Karpas-422 (cell line): ENCODE measurements at places on chromosomes 1 and 21.

- H3K4me1 ChIP-seq, result no peaks in the 10 kb centered on the region
- no peak for DNase-seq
- H3K36me3 ChIP-seq, result no peaks in the 10 kb centered on the region
- H3K27ac ChIP-seq, result no peak overlapping the region
- H3K4me3 ChIP-seq, result no peak overlapping the region
- no peaks in the 10 kb centered on the region for H3K27me3 ChIP-seq
Measured at GRCh38 chr1:237527761-237528160, 363.0 kb downstream of the ZP4 start.

DNA sequence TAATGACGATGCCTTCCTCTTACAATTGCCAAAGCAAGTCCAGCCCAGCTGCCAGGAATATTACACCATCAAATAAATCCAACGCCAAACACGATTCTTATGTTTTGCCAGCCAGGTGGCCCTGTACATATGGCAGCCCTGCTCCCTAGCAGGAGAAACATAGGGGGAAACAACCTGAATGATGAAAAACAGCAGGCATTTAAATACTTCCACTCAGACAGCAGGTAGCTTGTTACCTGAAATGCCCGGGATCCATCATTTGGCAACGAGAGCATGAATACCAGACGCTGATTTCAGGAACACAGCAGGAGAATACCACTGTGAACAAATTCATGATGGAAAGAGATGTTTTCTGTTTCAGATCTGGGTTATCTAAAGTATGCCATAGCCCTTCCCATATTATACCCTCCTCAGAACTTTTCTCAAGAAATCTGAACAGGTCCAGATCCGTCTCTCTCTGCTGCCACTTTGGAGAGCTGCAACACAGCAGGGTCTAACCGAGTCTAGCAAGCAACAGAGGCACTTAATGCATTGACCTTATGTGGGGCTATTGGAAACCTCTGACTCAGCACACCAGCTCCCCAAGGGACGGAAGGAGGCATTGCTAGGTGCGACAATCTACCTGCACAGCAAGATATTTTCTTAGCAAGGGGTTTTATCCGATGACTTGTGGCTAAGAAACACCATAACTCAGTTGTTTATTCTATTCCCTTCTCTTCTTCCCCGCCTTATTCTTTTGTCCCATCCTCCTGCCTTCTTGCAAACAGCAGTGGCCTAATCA is 166.3 kb downstream of the BARHL2 start:
- no peak overlapping the region for H3K27ac ChIP-seq
- no peak overlapping the region for H3K4me3 ChIP-seq
- H3K27me3 ChIP-seq, result no peaks in the 10 kb centered on the region
- no peaks in the 10 kb centered on the region for H3K4me1 ChIP-seq
- H3K36me3 ChIP-seq, result no peaks in the 10 kb centered on the region

DNA sequence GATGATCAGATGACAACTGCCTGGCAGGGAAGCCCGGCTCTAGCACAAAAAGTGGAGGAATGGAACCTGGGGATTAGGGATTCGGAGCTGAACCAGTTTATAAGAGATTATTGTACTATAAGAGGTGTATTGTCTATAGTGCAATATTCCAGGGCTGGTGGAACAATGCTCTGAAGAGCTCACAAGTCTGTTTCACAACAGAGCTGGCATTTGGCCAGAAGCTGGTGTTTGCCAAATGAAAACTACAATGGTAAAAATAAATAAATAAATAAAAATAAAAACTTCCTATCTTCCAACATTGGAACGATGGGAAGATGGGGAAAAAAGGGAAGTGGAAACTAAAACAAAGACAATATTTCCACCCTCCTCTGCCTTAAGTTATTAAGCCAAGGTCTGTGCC is 73.5 kb downstream of the CHODL start:
- H3K4me3 ChIP-seq, result no peak overlapping the region
- DNase-seq, result no peak
- no peaks in the 10 kb centered on the region for H3K4me1 ChIP-seq
- no peak overlapping the region for H3K27ac ChIP-seq

DNA sequence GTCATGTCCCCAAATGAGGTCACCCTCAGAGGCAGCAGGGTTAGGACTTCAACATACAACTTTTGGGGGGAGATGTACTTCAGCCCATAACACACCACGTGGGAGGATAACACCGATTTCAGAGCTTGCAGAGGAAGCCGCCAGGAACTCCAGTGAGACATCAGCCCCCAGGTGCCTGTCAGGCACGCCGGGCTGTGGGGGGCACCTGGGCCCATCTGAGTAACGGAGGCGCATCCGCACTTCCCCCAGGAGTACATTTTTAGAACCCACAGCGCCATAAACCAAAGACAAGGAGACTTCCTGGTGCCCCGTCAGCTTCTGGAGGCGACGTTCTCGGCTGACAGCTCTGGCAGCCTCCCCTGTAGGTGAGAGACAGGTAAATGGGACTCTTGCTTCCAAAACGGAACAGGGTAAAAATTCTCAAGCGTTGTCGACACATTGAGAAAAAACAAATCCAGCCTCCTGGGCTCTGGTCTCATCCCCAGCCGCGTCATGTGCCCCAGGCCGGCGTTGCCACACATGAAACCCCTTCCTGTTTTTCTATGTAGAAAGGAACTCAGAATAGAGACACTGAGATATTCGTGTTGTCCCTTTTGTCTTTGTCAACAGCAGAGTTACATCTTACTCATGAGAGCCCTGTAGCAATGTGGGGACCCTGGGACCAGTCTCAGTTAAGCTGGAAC is 93.3 kb downstream of the PDE9A start:
- H3K27me3 ChIP-seq, result no peaks in the 10 kb centered on the region
- H3K4me3 ChIP-seq, result no peak overlapping the region
- no peaks in the 10 kb centered on the region for H3K4me1 ChIP-seq
- DNase-seq, result no peak
- no peak overlapping the region for H3K27ac ChIP-seq

GRCh38 chr1:199282751-199283305 is 644.0 kb downstream of the PTPRC start:
- no peaks in the 10 kb centered on the region for H3K4me1 ChIP-seq
- no peak for DNase-seq
- no peaks in the 10 kb centered on the region for H3K36me3 ChIP-seq
- H3K4me3 ChIP-seq, result no peak overlapping the region
